ENCODE measurements at places on chromosomes 3 and 15.

GRCh38 chr15:97236140-97236539 lies 724.4 kb upstream of the ARRDC4 start:
- no peaks in the 10 kb centered on the region for H3K4me1 ChIP-seq
- no peaks in the 10 kb centered on the region for H3K36me3 ChIP-seq
- DNase-seq = no peak
- no peak overlapping the region for H3K27ac ChIP-seq
- no peak overlapping the region for H3K4me3 ChIP-seq

DNA sequence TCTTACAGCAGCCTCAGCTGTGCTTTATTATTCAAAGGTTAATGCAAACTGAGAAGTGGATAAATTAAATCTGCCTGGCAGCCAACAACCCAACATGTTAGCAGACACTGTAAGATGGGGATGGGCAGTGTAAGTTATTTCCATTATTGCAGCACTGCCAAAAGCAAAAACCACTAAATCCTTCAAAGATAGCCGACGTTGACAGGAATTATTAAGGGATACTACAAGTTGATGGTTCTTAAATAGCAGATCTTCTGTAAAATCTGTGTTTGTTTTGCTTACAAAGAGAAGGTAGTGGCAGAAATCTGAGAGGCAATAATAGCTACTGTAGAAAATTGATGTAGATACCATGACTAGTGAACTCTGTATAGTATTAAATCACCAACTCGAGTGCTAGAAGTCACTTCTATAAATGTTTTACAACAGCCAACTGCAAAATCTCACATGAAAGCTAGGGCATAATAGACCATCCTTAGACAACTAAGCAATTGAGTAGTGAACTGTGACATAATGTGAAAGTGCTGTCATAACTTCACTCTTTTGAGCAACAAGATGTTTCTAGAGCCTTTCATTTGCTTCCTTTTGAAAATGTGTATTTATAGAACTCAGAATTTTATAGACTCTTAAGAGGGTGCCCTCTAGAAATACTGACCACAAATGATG lies 278.6 kb downstream of the UBE2E2 start:
- no peaks in the 10 kb centered on the region for H3K27me3 ChIP-seq
- H3K4me3 ChIP-seq = no peak overlapping the region
- no peaks in the 10 kb centered on the region for H3K36me3 ChIP-seq
- DNase-seq = no peak
- H3K4me1 ChIP-seq = peaks cover 7% of the 10 kb centered on the region

- no peak overlapping the region for H3K27ac ChIP-seq
- H3K4me3 ChIP-seq = no peak overlapping the region
- DNase-seq = no peak
- no peaks in the 10 kb centered on the region for H3K27me3 ChIP-seq
- no peaks in the 10 kb centered on the region for H3K36me3 ChIP-seq
Observed at GRCh38 chr3:46655271-46655670, 38.2 kb downstream of the ALS2CL start.

GRCh38 chr3:154384479-154384878 lies 45.5 kb downstream of the GPR149 start:
- no peak for DNase-seq
- H3K36me3 ChIP-seq = no peaks in the 10 kb centered on the region
- no peaks in the 10 kb centered on the region for H3K4me1 ChIP-seq
- H3K27ac ChIP-seq = no peak overlapping the region
- H3K27me3 ChIP-seq = no peaks in the 10 kb centered on the region

DNA sequence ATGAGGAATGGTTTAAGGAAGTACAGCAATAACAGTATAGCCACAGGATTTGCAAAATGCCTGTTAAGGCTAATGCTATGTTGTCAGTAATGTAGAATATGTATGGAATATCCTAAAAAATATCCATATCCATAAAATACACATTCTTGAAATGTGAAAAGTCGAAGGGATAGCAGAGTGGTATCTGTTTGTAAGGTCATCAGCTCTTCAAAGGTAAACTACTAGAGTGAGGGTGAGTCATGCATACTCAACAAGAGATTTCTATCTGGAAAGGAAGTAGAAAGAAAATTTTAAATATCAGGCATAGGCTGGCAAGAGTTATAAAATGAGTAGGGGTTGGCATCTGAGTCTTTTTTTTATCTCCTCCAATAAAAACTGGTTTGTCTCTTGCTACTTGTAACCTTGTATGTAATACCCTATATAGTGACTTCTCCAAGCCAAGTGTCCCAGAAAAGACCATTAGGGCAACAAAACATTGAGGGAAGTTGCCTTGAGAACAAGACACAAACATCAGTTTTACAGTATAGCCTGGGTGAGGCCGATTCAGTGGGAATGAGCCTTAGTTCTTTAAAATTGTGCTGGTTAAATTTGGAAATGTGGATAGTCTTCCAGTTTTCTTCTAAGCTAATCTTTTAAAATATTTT lies 103.1 kb downstream of the SPATA16 start:
- no peaks in the 10 kb centered on the region for H3K36me3 ChIP-seq
- H3K27ac ChIP-seq = peak overlapping the region; percentile 75
- no peak overlapping the region for H3K4me3 ChIP-seq
- H3K27me3 ChIP-seq = no peaks in the 10 kb centered on the region
- DNase-seq = no peak

GRCh38 chr15:33678602-33679001 lies 289.7 kb upstream of the CHRM5 start:
- H3K27ac ChIP-seq = no peak overlapping the region
- H3K4me3 ChIP-seq = no peak overlapping the region
- H3K36me3 ChIP-seq = no peaks in the 10 kb centered on the region
- H3K27me3 ChIP-seq = no peaks in the 10 kb centered on the region

- H3K27ac ChIP-seq = no peak overlapping the region
- no peak overlapping the region for H3K4me3 ChIP-seq
- H3K4me1 ChIP-seq = no peaks in the 10 kb centered on the region
- no peaks in the 10 kb centered on the region for H3K36me3 ChIP-seq
- DNase-seq = no peak
Observed at GRCh38 chr3:55963601-55964000, 476.5 kb upstream of the WNT5A start.

All from heart left ventricle (tissue), 16 donors.